ACHN (cell line): ENCODE measurements at places on chromosomes 11 and 22.
A peak's percentile ranks its signal among the peaks of the same experiment; 100 is the strongest.

GRCh38 chr11:22416462-22416861 lies 78.3 kb downstream of the SLC17A6 start:
- no peak for DNase-seq

DNA sequence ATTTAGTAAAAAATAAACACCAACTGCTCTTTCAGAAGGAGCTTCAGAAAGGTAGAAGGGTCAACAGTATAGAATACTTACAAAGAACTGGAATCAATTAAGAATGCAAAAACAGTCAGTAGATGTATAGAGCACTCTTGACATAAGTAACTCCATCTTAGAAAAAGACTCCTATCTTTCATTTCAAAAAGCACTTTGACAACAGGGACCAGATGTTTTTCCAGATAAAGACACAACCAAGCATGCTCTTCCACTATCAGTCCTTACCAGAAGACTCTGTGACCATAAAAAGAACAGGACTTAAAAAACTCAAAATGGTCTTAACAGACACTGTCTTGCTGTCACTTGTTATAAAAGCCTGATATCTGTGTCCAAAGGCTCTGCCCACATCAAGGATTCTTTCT lies 5.2 kb downstream of the SLC25A17 start:
- no peak for DNase-seq

DNA sequence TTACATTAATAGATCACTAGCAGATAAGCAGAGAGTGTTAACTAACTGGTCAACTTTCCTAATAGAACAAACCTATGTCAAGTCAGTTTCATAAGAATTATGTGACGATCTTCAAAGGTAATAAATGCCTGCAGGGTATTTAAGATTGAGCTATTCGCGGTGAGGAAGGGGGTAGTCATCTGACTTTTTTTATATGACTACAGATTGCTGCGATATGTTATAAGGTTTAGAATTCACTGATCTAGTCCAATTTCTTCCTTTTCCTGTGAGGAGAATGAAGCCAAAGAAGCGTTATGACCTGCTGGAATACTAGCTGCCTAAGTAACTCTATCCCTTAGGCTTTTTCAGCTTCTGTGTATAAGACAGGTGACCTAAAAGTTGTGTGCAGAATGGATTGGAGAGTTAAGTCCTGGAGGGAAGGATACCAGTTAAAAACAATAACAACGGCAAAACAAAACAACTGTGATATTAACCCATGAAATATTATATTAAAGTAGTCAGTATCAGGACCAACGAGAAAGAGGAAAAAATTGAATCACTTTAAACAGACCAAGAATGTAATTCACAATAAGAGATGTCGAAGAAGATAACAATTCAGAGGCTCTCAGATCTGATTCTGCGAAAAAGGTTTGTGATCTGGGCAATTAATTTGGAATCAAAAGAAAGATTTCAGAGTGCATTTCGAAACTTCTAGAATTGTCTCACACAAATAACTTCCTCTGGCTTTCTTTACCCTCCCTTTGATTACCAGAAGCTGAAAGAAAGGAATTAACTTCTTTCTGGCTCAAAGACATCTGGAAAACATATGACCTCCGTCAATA lies 630 bp downstream of the CASP4 start:
- peak; percentile 8 for DNase-seq

GRCh38 chr11:22982903-22983302 lies 122.6 kb upstream of the CCDC179 start:
- no peak for DNase-seq

- no peak for DNase-seq
These were observed 342.5 kb downstream of the ETS1 start for GRCh38 chr11:128244871-128245270.

DNA sequence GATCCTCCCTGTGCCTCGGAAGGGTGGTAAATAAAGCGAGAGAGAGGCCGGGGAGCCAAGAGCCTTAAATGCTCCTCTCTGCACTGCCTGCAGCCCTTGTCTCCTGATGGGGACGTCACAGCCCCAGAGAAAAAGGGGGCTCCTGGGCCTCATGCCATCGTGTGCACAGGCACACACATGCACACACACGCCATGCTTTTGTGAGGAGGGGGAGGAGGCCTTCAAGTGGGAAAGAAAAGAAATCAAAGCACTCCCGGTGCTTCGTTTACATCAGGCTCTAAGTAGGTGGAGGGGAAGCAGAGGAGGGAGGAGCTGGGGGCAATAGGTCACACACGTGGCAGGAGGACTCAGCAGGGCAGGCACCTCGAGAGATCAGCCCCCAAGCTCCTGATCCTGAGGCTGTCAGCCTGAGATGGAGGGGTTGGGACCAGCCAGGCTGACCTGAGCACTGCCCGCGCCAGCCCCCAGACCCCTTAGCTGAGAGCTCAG lies 68.2 kb upstream of the NECTIN1 start:
- DNase-seq: no peak

GRCh38 chr11:24226606-24227005 lies 270.2 kb upstream of the LUZP2 start:
- DNase-seq: no peak

DNA sequence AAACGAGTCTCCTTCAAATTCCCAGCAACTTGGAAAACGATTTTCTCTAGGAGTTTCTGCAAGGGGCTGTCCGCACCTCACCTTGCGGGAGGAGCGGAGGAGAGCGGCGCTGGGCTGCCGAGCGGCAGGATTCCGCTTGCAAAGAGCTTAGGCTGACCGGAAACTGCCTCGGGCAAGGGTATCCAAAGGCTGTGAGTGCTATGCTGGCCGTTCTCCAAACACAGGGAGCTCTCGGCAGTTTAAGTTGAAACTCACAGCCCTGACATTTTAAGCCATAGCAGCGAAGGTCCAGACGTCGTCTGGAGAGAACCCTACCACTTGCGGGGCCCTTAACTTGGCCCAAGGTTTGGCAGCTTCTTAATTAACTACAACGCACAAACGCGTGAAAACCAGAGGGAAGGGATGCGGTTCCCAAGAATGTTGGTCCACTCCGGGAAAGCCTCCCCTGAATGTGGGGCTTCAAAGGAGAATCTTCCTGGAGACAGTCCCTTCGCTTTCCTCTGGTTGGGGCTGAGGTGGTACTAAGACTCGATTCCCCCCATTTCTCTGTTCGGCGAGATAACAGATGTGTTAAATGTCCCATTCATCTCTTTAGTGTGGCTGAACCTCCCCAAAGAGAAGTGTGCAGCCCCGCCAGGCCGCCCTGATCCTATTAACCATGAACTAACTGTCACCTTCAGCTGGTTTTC lies 1.1 kb upstream of the DBX1 start:
- no peak for DNase-seq

DNA sequence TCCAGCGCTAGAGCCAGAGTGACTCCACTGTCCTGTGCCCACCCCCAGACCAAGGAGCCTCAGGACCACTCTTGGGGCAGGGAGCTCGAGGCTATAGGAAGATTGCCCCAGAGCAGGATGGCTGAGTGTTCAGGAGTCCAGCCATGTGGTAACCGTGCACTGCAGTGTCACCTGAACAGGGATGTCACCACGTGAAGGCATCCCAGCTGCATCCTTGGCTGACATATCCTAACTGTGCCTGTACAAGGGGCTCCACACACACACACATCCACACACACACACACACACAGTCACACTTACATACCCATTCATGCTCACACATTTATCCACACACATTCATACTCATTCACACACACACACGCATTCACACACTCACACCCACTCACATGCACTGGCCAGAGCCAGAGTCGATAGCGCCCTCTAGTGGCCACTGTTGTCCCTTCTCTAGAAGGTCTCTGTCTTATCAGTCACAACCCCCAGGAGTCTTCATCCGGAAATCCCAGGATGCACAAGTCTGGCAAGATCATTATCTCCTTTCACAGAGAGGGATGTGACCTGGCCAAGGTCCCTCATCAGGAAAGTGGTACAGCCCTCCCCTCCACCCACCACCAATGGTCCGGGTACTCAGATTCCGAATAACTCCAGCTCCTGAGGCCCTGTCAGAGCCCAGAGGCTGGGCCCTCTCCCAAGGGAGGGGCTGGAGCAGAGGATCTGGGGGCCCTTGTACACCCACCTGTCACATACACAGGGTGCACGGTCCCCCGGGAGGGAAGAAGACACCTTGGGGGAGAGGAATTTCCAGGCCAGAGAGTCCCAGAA lies 55.1 kb downstream of the IGLL5 start:
- peak; percentile 54 for DNase-seq

- DNase-seq: no peak
These were observed 1.4 kb upstream of the OSBPL5 start for GRCh38 chr11:3166268-3167142.

DNA sequence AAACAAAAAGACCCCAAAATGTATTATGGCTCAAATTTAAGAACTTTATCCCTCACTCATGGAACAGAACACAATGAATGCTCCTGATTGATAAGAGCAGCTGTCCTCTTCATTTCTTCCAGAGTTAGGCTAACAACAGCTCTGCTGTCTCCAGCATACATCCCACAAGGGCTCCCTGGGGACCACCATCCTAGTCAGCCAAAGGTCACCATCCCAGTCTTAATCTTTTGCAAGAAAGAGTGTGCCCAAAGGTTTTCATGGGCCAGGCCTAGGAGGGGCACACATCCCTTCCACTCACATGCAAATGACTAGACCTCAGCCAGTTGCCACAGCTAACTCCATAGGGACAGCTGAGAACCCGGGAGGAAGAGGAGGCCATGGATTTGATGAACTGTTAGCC lies 555.3 kb downstream of the BUD13 start:
- DNase-seq: no peak

- no peak for DNase-seq
These were observed 42.8 kb downstream of the PRDM11 start for GRCh38 chr11:45189230-45189629.

GRCh38 chr11:120819003-120819402 lies 204.9 kb upstream of the TBCEL start:
- DNase-seq: no peak

- DNase-seq: no peak
These were observed 990.7 kb downstream of the NTM start for GRCh38 chr11:132361011-132361550.

DNA sequence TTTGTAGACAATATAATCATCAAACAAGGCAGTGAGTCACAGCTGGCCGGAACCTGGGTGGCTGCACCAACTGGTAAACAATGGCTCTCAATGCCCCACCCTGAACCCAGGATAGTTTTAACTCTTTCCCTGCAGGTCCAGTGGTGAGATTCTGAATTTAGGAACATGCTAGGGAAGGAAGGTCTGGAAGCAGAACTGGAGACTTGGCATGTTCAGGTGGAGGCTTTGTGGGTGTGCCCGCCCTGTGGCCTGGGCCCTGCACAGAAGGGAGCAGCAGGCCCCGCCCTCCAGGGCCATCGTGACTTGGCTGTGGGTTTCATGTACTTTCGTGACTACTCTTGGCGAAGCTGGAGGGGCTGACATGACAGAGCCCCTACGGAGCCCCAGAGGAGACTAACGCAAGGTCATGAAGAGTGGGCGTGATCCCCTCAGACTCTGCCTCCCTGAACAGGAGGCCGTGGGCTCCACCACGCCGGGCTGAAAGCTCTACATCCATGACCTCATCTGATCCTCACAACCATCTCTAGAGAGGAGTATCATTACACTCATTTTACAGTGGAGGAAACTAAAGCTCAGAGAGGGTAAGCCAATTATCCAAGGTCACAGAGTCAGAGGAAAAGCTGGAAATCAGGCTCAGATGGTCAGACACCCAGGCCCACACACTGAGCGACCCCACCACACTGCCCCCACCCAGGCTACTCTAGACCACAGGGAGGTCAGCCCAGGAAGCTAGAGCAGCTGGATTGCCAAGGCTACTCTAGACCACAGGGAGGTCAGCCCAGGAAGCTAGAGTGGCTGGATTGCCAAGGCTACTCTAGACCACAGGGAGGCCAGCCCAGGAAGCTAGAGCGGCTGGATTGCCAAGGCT lies 27.3 kb downstream of the MAFF start:
- DNase-seq: no peak

DNA sequence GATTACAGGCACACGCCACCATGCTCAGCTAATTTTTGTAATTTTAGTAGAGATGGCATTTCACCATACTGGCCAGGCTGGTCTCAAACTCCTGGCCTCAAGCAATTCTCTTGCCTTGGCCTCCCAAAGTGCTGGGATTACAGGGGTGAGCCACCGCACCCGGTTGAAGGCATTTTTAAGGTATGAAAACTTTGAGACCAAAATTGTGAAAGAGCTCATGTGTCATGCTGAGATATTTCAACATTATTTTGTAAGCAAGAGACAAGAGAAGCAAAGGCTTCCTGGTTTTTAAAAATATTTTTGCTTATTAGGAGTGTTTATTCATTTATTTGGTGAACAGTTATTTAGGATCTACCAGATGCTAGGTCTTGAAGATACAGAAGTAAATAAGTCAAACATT lies 6.8 kb downstream of the NHERF4 start:
- no peak for DNase-seq

- DNase-seq: no peak
These were observed 21.6 kb downstream of the CYB5R2 start for GRCh38 chr11:7651700-7652099.

DNA sequence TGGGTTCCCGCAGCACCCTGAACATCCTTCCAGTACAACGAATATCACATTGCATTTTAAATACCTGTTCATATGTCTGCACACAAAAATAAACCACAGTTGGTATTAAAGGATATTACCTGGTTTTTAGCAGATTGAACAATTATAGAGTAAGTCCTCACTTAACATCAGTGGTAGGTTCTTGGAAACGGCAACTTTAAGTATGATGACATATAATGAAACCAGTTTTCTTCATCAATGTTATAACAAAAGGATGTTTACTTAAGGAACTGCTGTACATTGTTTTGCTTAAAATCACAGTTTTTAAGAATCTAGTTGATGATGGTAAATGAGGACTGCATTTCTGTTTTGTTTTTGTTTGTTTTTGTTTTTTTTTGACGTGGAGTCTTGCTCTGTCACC lies 28.0 kb downstream of the TRIM66 start:
- no peak for DNase-seq

DNA sequence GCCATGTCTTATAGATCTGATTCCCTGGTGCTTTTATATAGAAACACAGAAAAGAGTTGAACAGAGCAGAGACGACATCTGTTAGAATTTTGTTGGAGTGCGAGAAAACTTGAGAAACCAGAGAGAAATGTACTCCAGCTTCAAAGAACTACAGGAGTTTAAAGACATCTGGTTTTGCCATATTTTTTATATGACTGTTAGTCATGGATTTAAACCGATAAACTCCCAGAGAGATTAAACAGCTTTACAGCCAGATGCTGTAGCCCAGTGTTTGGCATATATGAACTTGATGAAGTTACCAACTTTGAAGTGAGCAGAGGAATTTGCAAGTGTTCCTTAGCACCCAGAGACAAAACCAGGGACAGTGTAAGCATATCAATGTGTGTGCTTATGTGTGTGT lies 1083.1 kb downstream of the LRRC4C start:
- DNase-seq: no peak
